ENCODE measurements at places on chromosomes 5 and 9. TPM values are rescaled to one million over a fixed set of nuclear protein-coding genes. Genes with fewer than 3 reads are reported as not detected.

Gene CNTNAP3
- 3.3 TPM for total RNA-seq

Gene WNT8A
- total RNA-seq: not detected

Gene RASGEF1C
- total RNA-seq: not detected

Gene PCDHB8
- not detected for total RNA-seq

Gene SLC45A2
- total RNA-seq: not detected

Gene TIGD6
- total RNA-seq: 3.1 TPM

Gene PMPCA
- 62.0 TPM for total RNA-seq

Gene PCDHB9
- total RNA-seq: 0.15 TPM

Gene AGXT2
- not detected for total RNA-seq

Data from mammary microvascular endothelial cell (primary cell).